ENCODE measurements at places on chromosomes 2 and 18.

GRCh38 chr2:128016620-128017019, 11.2 kb downstream of the SAP130 start:
- DNase-seq = no peak

GRCh38 chr2:153891051-153891450, 19.3 kb downstream of the GALNT13 start:
- no peak for DNase-seq

- no peak for DNase-seq
These were observed 361.2 kb downstream of the RND3 start for GRCh38 chr2:150126143-150126740.

DNA sequence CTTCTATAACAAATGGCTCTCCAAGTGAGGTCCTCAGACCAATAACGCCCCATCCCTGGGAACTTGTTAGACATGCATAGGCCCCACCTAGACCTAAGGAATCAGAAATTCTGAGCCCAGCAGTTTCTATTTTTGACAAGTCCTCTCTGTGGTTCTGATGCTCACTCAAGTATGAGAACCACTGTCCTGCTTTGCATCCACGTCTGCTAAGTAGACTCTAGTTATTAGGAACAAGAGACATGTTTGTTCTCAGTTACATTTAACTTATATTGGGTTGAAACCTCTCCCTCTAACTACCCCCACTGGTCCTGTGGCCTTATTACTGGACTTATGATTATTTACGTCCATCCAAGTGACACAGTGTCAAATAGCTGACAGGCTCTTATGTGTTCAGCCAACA, 70.3 kb downstream of the TMEM17 start:
- no peak for DNase-seq

DNA sequence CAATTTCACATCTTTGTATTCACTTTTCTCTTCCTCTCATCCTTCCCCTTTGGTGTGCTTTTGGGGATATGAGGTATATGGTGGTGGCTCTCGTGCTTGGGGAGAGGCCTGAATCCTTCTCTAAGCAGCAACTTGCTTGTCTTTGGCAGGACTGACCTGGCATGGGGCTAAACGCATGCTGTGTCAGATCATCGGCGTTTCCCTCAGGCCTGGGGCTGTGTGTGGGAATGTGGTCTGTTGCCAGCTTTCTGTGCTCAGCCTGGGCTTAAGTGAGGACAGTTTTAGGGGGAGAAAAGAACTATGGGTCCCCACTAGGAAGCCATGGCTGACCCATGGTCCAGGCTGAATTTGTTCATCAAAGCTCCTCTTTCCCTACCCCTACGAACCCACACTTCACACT, 60.7 kb downstream of the TET3 start:
- no peak for DNase-seq

GRCh38 chr2:219073413-219074129, 12.8 kb upstream of the IHH start:
- DNase-seq = no peak

DNA sequence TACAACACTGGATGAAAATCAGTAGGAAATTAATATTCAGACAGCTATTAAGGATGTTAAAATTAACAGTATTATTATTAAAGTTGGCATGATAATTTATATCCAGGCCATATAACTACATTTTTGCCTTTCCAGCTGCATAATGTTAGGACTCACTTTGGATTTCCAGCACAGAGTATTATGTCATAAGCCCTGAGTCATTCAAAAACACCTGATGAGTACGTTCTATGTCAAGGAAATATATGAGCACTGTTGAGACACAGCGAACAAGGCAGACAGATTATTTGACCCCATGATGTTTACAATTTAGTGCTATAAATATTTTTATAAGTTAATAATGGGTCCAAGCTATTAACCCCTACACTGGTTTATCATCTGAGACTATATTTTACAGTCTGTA, 59.8 kb upstream of the RIT2 start:
- no peak for DNase-seq

- DNase-seq = no peak
These were observed 273.1 kb downstream of the PHLPP1 start for GRCh38 chr18:62988471-62988870.

- no peak for DNase-seq
These were observed 110.2 kb downstream of the RNF144A start for GRCh38 chr2:7027411-7027810.
